ENCODE measurements at places on chromosomes 1 and 21.

GRCh38 chr21:38922474-38923235 lies 116.9 kb downstream of the ETS2 start:
- DNase-seq, result no peak

- DNase-seq, result no peak
Measured at GRCh38 chr1:79711001-79711431, 704.5 kb upstream of the ADGRL4 start.

DNA sequence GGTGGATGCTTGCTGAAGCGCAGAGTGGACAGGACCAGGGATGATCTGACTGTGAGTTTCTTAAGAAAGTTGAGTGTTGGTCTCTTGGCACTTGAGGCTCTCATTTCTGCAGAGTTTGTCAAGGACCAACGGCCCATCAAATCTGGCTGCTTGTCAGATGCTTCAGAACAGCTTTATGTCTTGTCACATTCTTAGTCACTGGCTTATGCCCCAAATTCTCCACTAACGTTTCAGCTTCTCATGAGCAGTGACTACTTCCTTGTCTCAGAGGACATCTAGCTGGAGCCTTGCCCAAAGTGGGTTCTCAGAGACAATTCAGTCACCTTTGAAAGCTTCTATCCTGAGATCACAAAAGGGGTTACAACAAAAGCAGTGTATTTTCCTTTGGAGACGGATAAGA lies 92.3 kb downstream of the ST6GALNAC5 start:
- no peak for DNase-seq

- no peak for DNase-seq
Measured at GRCh38 chr1:169151338-169151837, 44.9 kb downstream of the ATP1B1 start.

DNA sequence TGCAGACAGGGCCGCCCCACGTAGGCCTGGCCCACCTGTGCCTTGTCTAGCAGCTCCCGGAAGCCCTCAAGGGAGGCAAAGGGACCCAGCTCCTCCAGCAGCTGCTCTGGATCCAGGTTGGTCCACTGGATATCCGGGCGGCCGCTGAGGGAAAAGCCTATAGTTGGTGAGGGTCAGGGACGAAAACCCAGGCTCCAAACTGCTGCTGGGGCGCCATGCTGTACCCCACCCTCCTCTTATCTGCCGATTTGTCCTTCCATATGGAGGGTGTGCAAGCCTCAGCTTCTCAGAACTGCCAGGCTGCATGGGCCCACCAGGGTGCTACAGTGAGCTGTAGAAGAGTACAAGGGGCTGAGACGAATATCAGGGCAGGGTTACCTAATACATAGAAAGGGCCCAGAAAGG lies 12.2 kb downstream of the PTCH2 start:
- DNase-seq, result peak; percentile 54
